NCI-H526 treated with DMSO at 0.1 percent for 48 hours (cell line): ENCODE measurements at places on chromosomes 7 and 10.

DNA sequence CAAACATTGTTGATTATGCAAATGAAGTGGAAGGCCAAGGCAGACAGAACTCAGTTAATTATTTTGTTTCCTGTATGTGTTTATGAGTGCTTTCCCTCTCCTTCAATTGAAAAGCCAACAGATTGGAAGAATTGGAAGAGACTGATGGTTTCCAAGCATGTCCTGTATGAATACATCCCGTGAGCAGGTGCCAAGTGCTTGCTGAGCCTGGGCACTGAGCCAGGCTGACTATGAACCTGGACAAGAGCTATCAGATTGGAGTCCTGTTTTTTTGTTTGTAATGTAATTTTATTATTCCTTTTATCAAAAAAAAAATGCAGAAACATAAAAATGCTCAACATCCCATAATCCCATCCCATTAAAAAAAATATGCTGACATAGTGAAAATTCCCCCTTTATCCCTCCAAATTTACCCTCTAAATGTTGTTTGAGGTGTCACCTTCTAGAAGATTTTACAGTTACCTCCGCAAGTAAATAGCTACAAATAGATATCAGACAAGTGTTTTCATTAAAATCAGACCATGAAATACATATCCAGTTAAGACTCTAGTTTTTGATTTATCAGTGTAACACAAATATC lies 449.5 kb downstream of the GRID1 start:
- DNase-seq, result peak; percentile 63

DNA sequence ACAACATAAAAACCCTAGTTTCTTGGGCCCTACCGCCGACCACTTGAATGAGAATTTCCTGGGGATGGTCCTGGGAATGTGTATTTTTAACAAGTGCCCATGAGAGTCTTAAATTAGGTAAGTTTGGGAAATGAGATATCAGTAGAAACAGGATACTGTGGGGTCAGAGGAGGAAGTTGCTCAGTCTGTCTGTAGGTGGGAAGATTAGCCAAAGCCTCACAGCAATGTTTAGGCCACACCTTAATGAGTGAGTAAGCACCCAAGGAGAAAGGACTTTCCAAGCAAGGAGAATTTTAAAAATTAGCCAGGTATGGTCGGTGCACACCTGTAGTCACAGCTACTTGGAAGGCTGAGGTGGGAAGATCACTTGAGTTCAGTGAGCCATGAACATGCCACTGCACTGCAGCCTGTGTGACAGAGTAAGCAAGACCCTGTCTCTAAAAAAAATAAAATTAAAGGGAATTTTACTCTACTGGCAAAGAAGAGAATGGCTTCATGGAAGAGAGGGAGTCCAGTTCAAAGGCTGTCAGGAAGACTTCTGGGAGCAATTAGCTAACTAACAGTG lies 31.9 kb downstream of the PAPSS2 start:
- DNase-seq, result no peak

DNA sequence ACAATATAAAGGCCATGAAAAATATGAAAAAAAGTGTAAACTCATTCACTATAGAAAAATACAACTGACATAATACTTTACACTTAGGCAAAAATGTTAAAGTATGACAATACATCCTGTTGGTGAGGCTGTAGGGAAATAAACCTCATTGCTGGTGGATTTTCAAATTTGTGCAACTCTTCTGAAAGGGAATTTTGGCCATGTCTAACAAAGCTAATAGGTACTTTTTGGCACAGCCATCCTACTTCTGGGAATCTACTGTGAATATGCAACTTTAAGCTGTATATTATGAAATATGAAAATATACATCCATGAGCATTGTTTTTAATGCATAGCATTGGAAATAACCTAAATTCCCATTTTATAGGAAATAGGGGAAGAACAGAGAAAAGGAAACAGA lies 13.4 kb upstream of the COA1 start:
- no peak for DNase-seq

- DNase-seq, result no peak
These were observed 7.1 kb upstream of the KCNMA1 start for GRCh38 chr10:77644557-77645243.

GRCh38 chr10:122500726-122501125 lies 39.4 kb downstream of the HTRA1 start:
- DNase-seq, result no peak

GRCh38 chr7:20359341-20359963 lies 28.8 kb downstream of the ITGB8 start:
- no peak for DNase-seq

- no peak for DNase-seq
These were observed 74.7 kb downstream of the CUX1 start for GRCh38 chr7:101891936-101892640.

DNA sequence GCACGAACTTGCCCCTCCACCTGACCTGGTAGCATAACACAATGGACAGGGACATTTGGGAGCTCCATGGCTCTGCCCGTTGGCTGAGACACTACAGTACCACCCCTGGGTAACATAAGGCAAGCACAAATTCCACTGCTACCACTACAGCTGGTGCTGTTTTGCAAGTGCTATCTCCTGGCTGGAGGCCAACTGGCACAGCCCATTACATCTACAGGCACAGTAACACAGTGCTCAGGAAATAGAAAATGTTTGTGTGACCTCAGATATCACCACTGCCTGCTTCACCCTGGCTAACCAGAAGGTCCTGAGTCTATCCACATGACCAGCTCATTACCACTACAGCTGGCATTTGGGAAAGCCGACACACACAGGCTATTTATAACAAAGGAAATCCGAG lies 631.1 kb upstream of the MBL2 start:
- no peak for DNase-seq

GRCh38 chr7:29080803-29081202 lies 65.5 kb downstream of the CPVL start:
- DNase-seq, result no peak

- DNase-seq, result no peak
These were observed 369.0 kb downstream of the MAGI2 start for GRCh38 chr7:79084423-79084822.

DNA sequence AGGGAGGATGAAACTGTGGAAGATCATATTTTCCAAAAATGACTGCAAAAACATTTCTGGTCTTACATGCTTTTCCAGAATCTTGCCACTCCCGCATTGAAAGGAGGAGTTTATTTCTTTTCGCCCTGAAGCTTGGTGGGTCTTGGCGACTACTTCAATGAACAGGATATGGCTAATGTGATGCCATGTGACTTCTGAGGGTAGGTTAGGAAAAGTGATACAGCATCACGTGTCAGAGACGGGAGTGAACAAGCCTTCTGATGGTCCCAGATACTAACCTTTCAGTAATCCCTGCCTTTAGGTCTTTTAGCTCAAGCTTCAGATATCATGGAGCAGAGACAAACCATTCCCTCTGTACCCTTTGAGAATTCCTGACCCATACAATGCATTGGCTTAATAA lies 192.2 kb upstream of the HPS1 start:
- no peak for DNase-seq

GRCh38 chr10:91190876-91191583 lies 29.4 kb upstream of the PCGF5 start:
- DNase-seq, result no peak

DNA sequence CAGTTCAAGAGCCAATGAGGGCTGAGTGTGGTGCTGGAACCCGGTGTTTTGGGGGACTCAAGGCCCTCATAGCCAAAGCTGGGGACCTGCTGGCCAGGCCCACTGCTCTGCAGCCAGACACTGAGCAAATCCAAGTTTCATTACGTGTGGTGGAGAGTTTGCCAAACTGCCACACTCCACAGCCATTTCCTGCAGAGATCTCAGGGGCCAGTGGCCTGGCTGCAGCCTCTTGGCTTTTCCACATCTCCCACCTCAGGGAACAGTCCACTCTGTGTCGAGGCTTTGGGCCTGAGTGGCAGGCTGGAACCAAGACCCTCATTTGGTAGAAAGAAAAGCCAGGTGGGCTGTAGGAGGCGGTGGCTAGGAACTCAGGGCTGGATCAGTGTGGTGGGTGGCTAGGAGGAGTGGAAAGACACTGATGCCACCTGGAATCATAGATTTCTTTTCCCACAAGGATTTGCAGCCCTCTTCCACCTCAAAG lies 3.2 kb downstream of the HOXA11 start:
- no peak for DNase-seq

DNA sequence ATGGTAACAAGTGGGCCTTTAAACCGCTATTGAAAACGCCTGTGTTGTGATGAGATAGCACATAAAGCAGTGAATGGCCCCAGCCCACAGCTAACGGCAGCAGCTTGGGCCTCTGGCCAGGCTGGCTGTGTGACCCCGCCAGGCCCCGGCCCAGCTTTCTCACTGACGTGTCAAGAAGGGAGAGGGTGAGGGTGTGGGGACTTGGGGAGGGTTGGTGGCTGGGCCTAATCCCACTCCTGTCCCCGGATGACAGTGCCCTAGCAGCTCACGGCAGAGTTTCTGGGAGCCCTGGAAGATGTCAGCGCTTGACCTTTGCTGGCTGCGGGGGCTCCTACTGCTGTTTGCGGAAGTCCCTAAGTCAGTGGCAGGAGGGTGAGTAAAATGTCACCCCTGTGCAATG lies 88.9 kb upstream of the SHH start:
- DNase-seq, result no peak

- DNase-seq, result no peak
These were observed 244.7 kb downstream of the KIF20B start for GRCh38 chr10:89946106-89946505.

DNA sequence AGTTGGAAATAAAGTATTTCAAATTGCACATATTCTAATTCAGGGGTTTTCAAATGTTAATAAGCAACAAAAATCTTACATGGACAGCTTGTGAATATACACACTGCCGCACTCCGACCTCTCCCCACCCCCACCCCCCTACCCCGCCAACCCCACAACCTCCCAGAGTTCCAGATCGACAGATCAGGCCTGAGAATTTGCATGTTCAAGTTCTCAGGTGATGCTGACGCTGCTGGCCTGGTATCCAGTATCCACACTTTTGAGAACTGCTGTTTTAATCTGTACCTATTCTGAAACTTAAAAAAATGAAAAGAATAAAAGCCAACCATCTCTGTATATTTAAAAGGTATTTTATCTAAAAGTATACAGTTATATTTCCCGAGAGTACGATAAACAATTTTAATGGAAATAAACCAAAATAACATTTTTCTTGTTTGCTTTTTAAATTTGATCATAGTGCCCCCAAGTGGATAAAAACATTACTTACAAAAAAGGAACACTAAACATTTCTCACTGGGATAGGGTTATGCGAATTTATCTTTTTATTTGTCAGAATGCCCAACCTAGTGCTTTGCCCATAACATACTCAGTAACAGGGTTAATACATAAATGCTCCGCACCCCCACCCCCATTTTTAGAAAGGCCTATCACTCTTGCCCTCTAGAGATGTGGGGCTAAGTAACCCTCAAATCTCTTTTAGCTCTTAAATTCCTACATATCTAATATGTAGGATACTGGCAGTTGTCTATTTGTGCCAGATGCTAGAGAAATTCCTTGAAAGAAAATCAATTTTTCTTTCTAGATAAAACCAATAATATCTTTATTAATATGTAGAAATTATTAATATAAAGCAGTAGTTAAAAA lies 166.3 kb downstream of the RNF133 start:
- peak; percentile 87 for DNase-seq

DNA sequence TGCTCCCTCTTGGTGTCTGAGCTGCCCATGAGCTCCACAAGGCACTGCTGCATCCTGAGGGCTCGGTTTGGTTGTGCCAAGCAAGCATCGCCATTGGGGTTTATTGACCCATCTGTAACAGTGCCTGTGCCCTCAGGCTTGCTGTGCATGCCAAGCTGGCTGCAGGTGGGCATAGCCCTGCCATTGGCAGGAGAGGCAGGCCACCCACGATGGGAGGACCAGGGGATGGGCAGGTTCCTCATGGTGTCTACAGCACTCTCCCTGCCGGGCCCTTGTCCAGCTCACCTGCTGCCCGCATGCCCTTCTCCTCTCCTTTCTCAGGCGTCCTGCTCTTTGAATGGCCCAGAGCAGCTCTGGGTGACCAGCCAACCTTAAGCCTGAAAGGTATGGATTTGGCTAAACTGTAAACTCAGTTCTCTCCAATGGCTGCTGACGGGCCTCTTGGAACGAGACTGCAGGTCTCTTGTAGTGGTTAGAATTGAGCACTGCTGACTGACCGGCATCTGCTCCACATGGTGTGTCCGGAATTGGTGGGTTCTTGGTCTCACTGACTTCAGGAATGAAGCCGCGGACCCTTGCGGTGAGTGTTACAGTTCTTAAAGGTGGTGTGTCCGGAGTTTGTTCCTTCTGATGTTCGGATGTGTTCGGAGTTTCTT lies 17.6 kb downstream of the AKR1E2 start:
- no peak for DNase-seq

DNA sequence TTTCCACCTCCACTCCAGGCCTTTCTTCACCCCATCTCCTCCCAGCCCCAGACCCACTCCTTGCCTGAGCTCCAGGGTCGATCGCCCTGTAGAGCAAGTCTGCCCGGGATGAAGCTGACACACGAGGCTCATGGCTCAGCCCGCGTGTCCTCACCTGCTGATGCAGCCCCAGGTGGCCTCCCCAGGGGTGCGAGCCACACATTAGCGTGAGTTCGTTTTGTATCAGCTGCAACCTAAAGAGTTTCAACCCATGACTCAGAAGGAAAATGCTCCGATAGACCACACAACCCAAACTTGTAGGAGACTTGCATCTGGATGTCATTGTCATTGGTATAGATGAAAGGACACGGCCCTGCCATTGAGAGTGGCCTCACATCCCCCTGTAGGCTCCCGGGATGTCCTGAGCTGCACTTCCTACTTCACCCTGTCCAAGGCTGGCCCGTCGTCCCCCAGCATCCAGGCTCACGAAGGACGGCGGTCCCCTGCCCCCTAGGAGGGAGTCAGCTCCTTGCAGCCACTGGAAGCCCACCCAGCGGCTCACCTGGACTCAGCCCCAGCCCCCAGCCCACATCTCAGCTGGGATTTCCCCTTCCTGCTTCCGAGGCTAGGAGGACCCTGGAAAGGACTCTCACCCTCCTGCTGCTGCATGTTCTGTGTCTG lies 97.7 kb downstream of the HTR5A start:
- DNase-seq, result no peak

DNA sequence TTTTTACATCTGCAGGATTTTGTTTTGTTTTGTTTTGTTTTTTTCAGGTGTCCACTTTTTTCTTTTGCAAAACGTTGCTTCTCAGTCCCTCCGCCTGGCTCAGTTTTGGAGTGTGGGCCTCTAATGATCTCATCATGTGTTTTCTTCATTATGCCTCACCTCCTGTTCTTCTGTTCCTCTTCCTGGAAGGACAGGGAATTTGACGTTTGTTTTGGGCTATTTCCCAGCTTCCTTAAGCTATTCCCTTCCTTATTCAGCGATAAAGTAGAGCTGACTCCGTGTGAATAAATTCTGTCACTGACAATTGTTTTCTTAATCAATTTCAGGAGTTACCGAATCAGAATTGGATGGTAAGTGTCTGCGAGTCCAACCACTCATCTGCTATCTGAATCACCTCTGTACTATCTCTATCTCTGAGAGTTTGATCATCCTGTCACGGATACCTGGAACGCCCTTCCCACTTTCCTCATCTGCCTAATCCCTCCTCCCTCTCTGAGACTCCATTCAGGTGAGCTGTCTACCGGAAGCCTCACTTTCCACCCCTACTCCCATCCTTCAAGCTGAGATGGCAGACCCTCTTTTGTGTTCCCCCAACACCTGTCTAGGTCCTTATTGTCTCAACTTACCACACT lies 218.4 kb downstream of the GATA3 start:
- DNase-seq, result no peak

- DNase-seq, result no peak
These were observed 13.4 kb downstream of the USP54 start for GRCh38 chr10:73577788-73578187.
